CD4-positive, alpha-beta T cell treated with Interleukin-10 for 1 hour (primary cell): ENCODE measurements at places on chromosomes 7 and 10.
A peak's percentile ranks its signal among the peaks of the same experiment; 100 is the strongest.

DNA sequence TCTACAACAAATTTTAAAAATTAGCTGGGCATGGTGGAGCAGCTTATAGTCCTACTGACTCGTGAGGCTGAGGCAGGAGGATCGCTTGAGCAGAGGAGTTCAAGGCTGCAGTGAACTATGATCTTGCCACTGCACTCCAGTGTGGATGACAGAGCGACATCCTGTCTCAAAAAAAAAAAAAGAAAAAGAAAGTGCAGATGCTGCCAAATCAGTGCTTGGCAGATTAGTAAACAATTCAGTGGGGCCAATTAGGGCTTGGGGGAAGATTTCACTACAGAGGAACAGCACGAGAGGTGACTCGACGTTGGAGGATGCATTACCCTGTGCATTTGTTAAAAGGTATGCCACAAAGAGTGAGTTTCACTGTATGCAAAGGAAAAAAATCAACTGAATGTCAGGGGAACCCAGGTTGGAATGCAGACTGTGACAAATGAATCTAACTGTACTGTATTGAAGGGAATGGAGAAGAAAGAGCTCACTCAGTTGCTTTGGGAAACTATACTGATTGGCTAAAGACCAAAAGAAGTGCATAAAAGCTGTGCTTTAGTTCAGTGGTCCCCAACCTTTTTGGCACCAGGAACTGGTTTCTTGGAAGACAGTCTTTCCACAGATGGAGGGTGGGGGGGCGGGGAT is 31.6 kb downstream of the GARIN1A start:
- DNase-seq: no peak

DNA sequence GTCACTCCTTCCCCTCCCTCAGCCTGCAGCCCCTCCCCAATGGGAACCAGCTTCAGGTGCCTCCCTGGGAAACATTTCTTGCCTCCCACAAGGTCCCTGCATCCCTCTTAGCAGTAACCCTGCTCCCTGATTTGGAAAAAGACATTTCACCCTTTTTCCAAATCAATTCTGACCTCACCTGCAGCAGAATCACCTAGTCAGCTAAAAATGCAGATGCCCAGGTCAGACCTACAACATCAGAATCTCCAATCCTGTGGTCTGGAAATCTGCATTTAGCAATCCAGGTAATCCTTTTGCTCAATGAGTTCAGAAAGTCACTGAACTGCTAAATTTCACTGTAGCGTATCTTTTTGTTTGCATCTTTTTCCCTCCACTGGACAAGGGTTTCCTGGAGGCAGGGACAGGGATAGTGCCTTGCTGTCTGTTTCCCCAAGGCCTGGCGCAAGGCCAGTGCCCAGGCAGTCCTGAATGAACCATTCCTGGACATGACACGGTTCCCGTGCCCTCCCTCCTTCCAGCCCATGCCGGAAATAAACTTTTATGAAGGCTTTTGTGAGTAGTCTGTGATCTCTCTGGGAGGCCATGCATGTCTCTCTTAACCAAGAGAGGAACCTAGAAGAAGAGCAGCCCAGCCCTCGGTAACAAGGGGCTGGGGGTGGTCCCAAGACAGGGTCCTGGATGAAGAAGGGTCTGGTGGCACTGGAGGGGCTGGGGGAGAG is 44.0 kb downstream of the COL13A1 start:
- DNase-seq: no peak

DNA sequence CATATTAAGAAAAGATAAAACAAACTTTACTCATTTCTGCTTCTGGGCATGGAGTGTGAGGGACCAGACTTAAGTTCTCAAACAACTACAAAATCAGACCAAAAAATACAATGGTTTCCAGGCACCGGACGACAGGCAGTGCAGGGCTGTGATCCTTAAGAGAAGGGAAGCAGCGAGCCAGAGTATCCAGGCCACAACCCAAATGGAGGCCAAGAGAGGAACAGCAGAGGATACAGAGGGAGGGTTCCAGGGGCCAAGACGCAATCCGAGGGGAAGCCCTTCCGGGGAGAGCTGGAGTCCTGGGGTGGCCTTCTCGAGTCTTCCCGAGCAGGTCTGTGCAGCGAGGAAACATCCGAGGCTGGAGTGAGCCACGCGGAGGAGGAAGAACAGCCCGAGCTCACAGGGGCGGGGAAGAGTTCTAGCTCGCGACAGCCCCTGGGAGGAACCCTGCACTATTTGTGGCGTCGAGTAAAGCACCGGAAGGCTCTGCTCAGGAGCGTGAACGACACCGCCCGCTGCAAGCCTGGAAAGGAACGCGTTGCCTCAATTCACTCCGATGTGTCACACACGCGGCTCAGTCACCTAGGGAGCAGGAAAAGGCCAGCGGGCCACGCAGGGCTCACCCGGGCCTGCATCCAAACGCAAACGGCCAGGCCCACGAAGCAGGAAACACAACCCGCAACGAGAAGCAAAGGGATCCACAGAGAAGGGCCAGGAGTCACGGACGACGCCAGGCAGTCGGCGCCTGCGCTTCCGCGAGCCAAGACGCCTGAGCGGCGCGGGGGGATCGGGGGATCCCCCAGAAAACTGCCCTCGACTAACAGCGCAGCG is 933 bp upstream of the RNF32 start:
- DNase-seq: no peak

- no peak for DNase-seq
These were observed 45.8 kb downstream of the PDK4 start for GRCh38 chr7:95550546-95550945.

DNA sequence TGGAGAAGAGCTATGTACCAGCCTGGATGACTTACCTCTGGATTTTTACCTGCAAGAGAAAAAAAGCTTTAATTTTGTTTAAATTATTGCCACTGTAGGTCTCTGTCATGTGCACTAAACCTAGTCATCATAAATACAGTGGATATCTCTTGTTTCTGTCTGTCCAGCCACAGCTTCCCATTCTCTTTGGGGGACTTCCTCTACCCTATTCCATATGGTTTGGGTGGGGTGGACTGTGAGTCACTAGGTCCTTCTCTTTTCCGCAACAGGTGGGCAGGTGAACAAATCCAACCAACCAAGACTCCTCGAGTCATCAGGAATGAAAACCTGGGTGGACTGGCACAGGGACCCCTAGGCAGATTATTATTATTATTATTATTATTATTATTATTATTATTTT is 87.3 kb upstream of the CYTH3 start:
- DNase-seq: no peak

GRCh38 chr7:87342231-87342630 is 3.2 kb upstream of the CROT start:
- no peak for DNase-seq

DNA sequence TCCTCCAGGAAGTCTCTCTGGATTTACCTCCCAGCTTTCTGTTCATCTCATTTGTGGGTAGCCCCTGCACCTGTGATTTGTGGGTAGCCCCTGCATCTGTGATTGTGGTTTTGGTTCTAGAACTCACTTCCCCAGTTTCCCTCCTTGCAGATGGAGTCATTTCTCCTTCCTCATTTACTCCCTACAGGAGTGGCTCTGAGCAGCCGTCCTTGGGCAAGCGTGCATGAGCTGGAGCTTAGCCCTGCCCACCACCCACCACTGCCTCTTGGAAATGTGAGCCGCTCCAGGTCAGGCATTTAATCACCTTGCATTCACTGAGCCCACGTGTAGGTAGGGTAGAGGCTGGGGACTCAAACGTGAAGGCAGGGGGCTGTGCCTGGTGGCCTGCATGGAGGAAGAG is 8.2 kb downstream of the COL26A1 start:
- peak; percentile 3 for DNase-seq

- DNase-seq: no peak
These were observed 242.2 kb downstream of the ATRNL1 start for GRCh38 chr10:115335366-115335765.

- no peak for DNase-seq
These were observed 40.7 kb downstream of the SGMS1 start for GRCh38 chr10:50582766-50583762.
